HEK293T (cell line): ENCODE measurements at places on chromosomes 3 and 15.

DNA sequence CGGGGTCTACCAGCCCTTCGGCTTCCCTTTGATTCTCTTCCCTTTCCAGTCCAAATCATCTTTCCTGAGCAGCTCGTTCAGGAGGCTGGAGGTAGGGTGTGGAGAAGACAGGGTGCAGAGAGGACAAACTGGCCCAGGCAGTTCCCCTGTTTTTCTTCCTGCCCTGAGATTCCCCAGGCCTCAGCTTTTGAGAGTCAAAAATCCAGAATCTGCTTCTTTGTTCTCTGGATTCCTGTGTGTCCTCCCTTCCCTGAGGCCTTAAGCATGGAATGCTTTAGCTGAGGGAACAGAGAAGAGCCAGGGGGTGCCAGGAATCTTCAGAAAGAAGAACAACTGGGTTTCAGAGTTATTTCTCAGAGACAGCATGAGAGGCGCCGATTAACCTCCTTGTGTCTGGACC lies 26.7 kb upstream of the LRTM1 start:
- no peak for DNase-seq

DNA sequence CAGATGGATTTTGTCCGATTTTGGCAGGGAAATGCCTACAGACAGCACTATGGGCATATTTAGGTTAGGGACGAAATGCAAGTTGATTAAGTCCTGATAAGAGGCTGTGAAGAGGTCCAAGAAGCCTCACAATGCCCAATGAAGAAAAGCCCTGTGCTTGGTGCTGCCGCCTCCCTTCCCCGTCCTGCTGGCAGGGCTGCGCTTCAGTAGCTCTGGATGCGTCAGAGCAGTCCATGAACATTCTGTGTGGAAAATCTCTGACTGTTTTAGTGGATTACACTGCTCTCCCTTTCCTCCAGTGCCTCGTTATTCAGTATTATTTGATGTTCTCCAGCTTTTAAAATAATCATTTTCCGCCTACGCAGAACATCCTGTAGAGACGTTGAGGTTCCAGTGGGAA lies 39.6 kb downstream of the MLH1 start:
- no peak for DNase-seq

- DNase-seq = no peak
These were observed 381.2 kb upstream of the WNT5A start for GRCh38 chr3:55868347-55868746.

DNA sequence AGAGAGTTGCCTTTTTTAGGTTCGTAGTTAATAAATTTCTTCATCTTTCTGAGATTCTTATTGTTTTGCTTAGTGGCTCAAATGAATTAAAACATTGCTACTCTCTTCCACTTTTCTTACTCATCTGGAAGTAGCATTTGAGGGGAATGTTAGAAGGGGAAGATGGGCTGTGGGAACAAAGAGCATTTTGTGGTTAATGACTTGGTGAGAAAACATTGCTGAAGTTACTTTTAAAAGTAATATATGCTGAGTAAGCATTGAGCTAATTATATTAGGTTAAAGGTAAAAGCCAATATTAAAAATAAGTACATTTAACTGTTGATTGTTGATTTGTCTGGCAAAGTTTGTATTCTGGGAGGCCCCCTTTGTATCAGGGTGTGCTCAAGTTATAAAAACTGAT lies 5.7 kb downstream of the MORF4L1 start:
- no peak for DNase-seq

- no peak for DNase-seq
These were observed 1064.5 kb downstream of the ZPLD1 start for GRCh38 chr3:103499132-103499900.
